ENCODE measurements at places on chromosomes 2 and 18. TPM values are rescaled to one million over a fixed set of nuclear protein-coding genes. Genes with fewer than 3 reads are reported as not detected.
A peak's percentile ranks its signal among the peaks of the same experiment; 100 is the strongest.

DNA sequence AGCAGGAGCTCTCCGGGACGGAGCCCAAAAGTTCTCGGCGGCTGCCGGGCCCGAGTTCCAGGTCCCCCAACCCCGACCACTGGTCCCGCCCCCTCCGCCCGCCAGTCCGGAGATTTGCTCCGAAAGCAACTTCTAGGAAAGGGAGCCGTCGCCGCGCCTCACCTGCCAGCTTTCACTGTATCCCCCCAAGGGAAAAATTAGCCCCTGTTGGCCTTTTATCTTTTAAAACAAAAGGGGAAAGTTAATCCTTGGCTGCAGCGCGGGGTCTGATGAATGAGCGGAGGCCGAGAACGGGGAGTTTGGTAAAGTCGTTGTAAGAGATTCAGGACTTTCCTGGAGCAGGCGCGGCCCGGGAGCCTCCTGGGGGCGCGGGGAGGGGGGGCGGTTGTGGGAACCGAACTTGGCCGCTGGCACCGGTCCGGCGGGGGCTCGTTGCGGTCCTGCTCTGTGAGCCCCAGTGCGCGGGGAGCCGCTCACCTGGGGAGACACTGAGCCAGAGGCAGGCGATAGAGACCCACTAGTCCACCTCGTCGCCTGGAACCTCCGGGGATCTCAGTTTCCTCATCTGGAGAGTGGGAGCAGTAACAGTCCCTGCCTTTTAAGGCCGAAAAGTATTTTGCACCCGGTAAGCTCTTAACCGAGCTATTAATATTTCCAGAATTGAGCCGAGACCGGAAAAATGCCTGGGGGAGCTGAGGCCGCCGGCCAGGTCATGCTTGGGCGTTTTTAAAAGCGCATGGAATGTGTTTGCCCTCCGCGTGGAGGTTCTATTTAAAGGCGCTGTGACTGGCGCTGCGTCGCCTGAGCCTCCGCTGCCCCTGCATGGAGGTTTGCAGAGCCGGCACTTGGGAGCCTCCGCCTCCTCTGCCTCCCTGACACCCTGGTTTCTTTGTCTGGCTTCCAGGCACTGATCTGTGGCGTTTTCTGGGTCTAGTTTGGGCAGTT, 1.1 kb downstream of the EFHD1 start:
- no peak for DNase-seq

DNA sequence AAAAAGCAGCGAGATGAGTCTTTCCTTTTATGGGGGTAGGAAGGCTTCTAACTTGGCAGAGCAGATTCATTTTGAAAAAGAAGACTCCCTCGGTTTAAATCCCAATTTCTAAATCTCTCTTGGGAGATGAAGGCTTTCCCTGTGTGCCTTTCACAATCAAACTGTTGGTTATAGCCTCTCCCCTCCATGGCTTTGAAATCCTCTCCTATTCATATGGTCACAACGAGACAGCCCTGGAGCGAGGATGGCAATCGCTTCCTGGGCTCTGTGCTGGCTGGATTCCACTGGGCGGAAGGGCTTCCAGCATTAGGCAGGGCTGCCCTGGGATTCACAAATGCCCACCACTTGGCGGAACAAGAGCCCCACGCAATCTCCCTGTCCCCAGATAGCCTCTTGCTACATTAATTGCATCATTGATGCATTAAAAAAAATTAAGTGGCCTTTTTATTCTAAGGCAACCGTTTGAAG, 1.6 kb downstream of the CAVIN2 start:
- DNase-seq, result no peak

GRCh38 chr2:191114403-191114886, 36.3 kb downstream of the STAT4 start:
- DNase-seq, result peak; percentile 45

- no peak for DNase-seq
Measured at GRCh38 chr2:127048969-127049897, 57.7 kb downstream of the BIN1 start.

DNA sequence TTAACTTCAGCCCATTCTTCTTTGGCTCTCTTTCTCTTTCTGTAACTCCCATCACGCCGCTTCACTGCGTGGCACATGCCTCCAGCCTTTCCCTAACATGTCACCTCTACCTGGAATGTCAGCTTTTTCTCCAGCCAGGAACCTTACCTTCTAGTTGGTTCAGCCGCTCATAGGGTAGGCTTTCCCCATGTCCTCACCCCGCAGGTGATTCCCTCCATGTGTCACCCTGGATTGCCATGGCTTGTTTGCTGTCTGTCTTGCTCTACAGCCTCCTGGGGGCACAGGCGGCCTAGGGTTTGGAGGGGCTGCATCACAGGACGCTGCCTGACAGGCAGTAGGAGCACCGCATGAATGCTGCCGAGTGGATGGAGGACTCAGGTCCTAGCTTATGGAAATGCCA, 39.2 kb downstream of the ARHGEF4 start:
- DNase-seq, result no peak

- DNase-seq, result no peak
Measured at GRCh38 chr2:181362561-181362960, 94.6 kb upstream of the ITGA4 start.

DNA sequence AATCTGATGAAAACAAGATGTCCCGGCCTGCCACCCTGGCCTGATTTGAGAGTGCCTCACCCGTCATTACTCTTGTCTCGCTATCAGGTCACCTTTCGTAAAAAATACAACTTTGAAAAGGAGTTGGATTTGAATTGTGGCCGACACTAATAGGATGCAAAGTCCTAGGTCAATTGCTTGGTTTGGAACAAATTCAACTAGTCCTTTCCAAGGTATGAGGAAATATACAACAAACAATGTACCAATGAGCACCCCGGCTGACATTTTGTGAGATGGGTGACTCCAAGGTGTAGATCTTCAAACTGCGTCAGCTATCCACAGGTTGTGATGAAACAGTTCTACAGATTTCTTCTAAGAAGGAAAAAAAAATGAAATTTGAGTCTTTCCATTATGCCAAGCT, 77.8 kb downstream of the BCL2 start:
- DNase-seq, result no peak

- peak; percentile 70 for DNase-seq
Measured at GRCh38 chr2:173059971-173060461, 15.6 kb upstream of the MAP3K20 start.

DNA sequence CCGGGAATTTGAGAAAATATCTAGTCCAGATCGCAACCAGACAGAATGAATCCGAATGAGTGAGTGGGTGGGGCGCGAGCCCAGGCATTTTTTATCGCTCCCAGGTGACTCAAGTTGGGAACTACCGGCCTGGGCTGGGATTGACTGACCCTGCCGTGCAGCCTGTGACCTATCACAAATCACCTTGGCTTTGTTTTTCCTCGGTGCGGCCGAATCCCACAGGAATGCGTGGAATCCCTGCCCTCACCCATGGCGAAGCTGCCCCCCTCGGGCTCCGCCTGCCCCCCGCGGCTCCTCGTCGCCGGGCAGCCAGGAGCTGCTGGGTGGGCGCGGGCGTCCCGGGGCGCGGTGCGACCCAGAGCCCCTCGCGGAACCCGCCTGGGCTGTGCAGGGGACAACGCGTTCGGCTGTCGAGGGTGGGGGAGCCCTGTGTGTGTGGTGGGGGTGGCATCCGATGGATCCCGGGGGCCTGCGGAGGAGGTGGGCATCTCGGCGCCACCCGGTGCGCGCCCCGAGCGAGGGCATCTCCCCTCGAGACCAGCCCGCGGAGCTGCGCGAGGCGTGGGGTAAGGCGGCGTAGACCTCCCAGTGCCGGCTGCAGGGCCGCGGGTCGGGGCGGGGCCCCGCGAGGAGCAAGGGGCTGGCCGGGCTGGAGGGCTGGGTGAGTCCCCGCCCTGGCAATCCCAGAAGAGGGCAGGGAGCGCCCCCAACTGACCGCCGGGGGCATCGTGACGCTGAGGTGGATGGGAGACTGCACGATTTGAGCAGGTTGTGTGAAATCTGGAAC, 16.5 kb downstream of the B3GNT7 start:
- peak; percentile 89 for DNase-seq

GRCh38 chr2:197675711-197676188, 363 bp upstream of the RFTN2 start:
- peak; percentile 80 for DNase-seq

DNA sequence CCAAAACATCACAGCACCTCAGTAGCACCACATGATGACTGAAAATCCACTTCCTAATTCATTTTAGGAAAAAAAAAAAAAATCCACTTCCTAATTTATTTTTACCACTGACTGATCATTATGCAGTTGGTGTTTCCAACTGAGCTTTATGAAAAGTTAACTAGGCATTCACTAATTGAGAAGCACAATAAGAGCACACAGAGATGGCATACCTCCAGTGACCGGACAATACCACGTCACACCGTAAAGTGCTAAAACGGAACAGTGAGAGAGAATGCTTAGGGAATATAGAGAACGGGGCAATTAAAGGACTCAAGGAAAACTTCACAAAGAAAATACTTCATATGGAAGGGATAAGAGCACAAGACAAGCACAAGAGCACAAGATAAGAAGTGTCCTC, 212.5 kb downstream of the NBAS start:
- no peak for DNase-seq

GRCh38 chr18:6721755-6722154, 7.8 kb upstream of the ARHGAP28 start:
- no peak for DNase-seq

- DNase-seq, result no peak
Measured at GRCh38 chr2:147603876-147604275, 241.0 kb upstream of the ACVR2A start.

- DNase-seq, result peak; percentile 87
Measured at GRCh38 chr2:30208453-30208852, 22.9 kb upstream of the LBH start.

DNA sequence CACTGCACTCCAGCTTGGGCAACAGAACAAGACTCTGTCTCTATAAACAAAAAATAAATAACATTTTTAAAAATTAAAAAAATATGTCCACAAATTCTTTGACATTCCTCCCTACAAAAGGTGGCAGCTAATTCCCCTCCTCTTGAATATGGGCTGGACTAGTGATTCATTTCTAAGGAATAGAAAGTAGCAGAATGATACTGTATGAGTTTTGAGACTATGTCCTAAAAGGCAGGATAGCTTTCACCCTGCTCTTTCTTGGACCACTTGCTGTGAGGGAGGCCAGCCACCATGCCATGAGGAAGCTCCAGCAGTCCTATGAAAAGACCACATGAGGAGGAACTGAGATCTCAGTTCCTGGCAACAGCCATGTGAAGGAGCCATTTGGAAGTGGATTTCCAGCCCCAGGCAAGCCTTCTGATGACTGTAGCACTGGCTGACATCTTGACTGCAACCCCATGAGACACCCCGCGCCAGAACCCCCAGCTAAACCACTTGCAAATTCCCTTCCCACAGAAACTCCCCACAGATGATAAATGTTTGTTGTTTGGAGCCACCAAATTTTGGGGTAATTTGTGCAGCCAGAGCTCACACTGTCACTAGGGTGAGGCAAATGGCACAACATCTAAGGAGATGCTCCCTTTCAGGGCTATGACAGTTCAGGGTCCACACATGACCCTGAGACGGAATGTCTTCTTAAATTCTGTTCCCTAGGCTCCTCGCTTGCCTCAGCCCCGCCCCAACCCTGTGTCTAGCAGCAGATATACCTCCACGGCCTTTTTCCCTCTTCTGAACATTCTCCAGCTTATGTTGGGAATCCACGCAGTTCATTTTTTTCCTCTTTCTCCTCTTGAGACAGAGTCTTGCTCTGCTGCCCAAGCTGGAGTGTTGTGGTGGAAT, 17.1 kb upstream of the ATOH8 start:
- DNase-seq, result peak; percentile 55

DNA sequence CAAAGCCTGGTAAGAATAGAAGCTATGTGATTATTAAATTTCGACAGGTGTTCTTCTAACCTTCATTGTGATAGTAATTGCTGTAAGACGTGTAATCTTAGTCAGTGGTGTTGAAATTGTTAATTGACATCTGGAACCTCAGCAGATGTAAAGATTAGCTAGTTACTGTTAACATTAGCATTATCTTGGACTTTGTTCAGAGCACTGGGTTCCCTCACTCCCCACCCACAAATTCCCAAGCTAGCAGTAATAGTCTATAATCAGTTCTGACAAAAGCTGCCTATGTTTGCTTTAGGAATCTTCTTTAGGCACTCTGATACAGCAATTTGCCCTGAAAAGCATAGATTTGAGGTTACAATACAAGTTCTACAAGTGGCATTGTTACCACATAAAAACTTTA, 233.7 kb downstream of the EN1 start:
- no peak for DNase-seq

DNA sequence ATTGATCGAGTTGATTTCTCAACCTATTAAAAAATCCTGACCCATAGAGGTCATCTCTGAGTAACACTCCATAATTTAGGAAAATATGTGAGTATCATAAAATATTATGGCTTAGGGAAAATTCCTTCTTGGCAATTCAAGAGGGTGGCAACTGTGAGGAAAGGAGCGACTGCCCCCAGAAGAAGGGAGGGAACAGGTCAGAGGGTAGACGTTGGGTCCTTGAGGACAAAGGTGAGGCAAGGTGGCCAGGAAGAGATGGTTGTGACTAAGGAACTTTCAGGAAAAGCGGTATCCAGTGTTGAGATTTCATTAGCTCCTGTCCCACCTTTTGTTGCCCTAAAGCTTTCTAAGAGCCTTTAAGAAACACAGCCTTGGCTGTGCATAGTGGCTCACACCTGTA, 10.5 kb upstream of the AGAP1 start:
- DNase-seq, result no peak

DNA sequence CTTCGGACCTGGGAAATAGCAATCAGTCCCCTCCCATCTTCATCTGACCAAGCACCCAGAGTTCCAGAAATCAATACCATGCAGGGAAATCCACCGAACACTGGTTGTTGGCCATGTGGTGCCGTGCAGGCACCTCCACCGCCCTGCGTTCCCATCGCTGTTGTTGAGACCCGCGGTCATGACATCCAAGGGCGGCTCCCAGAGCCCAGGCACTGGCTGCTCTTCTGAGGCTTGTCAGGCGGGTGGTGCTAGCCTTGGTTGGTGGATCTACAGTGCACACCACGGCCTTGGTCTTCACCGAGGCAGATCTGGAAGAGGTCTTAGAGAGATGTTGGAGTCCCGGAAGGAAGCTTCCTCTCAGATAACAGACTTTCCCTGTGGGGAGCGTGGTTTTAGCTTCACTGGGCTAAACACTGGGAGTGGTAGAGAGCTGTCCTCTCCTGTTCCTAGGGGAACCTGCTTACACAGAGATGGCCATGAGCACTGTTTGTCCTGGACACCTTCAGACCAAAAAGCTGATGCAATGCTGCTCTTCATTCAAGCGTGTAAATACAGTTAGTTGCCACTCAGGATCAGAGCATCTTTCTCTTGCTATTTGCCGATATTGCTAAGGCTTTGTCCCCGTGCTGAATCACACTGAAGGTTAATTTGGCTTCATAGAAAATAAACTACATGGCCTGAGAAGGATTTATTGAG, 58.3 kb downstream of the SMIM21 start:
- no peak for DNase-seq

GRCh38 chr2:205850132-205850531, 167.8 kb downstream of the NRP2 start:
- DNase-seq, result no peak

GRCh38 chr18:3932276-3932675, 482.3 kb downstream of the TGIF1 start:
- DNase-seq, result no peak

Gene HOXD12
- total RNA-seq, result not detected

Gene ATOH8
- 50.1 TPM for total RNA-seq

Gene AFF3
- total RNA-seq, result 0.76 TPM

Data from GM23248 (cell line).